ENCODE measurements at places on chromosomes 5 and 9.

- no peak for DNase-seq
These were observed 206.0 kb upstream of the PRR16 start for GRCh38 chr5:120258123-120258522.

DNA sequence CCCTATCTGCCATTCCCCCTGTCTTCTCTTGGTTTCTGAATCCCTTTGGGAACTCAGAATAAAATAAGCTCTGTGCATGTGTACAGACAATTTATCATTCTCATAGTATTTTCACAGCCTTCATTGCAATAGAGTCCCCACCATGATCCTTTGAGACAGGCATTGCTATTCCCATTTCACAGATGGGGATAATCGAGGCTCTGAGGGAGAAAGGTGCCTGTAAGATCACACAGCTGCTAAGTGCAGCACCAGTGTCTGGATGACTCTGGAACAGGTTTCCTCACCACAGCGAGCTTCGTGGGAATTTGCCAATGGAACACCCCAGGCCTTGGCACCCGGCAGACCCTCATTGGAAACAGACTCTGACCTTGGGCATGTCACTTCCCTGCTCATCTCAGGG, 293.6 kb downstream of the NSG2 start:
- no peak for DNase-seq

- no peak for DNase-seq
These were observed 22.6 kb downstream of the PTBP3 start for GRCh38 chr9:112310826-112311225.

DNA sequence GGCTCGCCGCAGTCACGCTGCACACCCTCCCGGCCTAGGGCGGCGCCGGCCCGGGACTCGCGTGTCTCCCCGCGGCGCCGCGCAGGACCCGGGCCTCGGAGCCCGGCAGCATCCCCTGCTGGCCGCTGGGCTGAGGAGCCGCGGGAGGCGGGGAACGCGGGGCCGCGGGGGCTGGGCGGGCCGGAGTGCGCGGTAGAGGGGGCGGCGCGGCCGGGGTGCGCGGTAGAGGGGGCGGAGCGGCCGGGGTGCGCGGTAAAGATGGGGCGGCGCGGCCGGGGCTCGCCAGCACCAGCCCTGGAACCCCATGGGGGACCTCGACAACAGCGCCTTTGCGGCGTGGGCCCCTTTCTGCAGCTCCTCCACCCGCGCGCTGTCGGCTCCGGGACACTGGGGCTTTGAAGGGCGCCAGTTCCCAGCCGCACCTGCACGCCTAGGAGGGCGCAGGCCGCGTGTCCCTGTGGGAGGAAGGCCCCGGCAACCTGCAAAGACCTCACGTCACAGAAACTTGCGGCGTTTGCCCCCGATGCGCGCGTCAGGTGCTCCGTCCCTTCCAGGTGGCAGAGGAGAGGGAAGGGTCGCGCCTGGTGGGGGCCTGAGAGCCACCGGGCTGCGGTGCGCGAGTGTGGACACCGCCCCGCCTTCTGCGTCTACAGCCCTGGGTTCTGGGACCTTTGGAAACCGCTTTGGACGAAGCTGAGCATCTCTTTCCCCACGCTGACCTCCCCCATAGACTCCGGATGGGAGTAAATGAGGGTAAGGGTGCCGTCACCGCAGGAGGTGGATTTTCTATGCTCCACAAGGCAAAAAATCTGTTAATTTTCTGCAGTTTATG, 49.6 kb downstream of the NSUN2 start:
- peak; percentile 10 for DNase-seq

GRCh38 chr5:72459913-72460312, 47.3 kb downstream of the ZNF366 start:
- no peak for DNase-seq

DNA sequence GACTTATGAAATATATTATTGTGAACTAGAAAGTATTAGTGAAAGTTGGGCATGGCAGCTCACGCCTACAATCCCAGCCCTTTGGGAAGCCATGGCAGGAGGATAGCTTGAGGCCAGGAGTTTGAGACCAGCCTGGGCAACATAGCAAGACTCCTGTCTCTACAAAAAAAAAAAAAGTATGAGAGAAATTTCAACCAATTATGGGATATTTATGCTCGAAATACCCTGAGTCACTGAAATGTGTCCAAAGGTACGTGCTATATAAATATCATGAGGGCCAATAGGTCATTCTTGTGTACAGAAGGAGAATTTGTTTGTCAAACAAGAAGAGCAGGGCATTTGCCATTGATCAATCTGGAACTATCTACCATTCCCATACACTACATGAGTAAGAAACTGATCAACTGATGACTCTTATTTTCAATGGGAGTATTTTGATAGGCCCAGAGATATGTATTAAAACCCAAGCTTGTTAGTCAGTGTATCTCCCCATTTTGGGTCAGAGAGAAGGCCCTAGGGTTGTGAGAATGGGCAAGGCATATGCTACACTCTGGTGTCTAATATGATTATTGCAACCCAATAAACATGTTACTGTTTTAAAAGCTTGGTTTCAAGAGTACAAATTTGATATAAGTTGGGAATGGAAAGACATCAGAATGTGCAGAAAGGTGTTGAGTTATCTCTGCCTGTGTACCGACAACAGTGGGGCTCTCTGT, 21.7 kb upstream of the HOMER1 start:
- no peak for DNase-seq

DNA sequence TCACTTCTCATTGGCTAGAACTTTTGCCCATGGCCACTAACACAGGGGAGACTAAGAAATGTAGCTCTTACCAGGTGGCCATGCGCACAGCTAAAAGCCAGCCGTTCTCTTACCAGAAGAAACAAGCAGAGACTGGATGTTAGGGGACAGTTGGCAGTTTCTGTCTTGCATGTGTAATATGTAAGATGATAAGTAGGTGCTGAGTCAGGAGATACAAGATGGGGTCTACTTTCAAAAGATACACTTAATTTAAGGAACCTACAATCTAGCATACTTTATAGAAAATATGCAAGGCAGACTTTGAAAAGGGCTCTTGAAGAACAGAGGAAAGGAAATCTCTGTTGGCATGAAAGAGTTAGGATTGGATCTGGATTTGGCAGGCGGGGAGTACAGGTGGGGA, 244.5 kb downstream of the ZSWIM6 start:
- DNase-seq, result no peak

GRCh38 chr9:37485389-37486255, at the start of gene POLR1E:
TSS of gene POLR1E (plus strand) at chr9:37485948. CDS start at chr9:37486048, 100 bp downstream.
- DNase-seq, result peak; percentile 96

DNA sequence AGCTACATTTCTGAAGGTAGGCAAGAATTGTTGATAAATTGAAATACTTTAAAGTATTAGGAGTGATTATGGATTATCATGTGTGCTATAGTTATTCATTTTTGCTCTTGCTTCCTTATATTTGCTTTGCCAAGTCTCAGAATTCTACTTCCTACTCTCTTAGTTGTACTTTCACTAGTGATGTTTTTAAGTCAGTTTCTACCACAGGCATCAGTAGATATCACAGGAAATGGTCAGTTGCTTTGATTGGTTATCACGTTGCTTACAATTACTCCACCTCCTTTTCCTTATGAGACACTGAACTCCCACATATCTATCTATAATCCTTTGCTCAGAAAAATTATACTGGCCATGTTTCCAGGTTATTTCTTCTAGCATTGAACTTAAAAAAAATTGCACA, 472.8 kb downstream of the DMRTA1 start:
- DNase-seq, result no peak

GRCh38 chr5:74035521-74035937, 409.5 kb downstream of the ARHGEF28 start:
- no peak for DNase-seq

GRCh38 chr9:136488247-136489214, 5.7 kb upstream of the SEC16A start:
- DNase-seq, result peak; percentile 77

GRCh38 chr9:31023847-31024246, 1360.6 kb upstream of the ACO1 start:
- no peak for DNase-seq

GRCh38 chr5:167764641-167765289, 526.7 kb upstream of the WWC1 start:
- no peak for DNase-seq

GRCh38 chr5:44486591-44486990, 97.4 kb upstream of the FGF10 start:
- no peak for DNase-seq

DNA sequence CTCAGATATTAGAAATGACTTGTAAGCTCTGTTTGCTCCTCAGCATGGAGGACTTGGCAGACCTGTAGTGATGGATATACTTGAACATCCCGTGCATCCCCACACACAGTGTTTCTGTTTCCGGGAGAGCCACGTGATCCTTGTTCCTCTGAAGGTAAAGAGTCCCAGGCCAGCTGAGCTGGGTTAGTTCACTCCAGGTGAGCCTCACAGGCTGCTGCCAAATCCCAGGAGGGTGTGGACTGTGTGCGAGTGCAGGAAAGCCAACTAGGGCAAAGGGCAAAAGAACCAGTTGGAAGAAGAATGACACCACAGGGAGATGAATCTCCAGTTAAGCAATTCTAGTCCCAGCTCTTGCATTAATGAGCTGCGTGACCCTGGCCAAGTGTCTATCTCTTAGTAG, 10.4 kb upstream of the TOMM5 start:
- no peak for DNase-seq

DNA sequence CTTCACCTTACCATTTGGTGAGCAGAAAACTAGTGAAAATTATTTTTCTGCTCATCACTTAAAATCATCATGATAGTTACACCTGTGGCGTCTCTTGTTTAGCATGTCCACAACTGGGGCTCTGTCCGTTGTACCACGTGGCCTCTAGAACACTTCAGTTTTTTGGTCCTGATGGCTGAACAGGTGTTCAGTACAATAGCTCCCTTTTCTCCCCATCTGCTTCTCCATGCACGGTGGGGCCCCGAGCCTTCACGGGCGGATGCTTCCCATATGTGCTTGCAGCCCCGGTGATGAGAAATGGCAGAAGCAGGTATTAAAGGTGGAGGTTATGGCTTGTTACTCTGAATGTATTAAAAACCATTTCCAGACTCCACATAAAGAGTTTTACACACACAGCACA, 304.1 kb downstream of the CWC27 start:
- no peak for DNase-seq

DNA sequence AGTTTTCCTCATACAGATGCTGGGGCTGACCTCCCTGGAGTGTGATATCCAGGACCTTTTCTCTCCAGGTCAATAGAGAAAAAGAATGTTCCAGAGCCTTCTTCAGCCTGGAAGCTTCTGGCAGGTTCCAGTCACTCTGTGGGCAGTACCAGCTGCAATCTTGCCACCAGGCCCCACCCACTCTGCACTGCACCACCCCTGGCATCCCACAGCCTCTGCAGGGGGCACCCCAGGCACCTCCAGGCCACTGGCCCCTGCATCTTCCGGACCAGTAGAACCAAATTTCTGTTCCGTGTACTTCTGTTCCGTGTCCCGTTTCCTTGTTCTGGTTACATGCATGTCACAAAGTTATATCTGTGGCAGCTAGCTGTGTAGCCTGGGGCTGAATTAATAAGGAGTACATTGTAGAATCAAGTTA, 83.3 kb upstream of the ZBTB43 start:
- DNase-seq, result peak; percentile 28

GRCh38 chr5:137091472-137091871, 407.7 kb downstream of the SPOCK1 start:
- DNase-seq, result no peak
